ENCODE measurements at places on chromosomes 13 and 19.

DNA sequence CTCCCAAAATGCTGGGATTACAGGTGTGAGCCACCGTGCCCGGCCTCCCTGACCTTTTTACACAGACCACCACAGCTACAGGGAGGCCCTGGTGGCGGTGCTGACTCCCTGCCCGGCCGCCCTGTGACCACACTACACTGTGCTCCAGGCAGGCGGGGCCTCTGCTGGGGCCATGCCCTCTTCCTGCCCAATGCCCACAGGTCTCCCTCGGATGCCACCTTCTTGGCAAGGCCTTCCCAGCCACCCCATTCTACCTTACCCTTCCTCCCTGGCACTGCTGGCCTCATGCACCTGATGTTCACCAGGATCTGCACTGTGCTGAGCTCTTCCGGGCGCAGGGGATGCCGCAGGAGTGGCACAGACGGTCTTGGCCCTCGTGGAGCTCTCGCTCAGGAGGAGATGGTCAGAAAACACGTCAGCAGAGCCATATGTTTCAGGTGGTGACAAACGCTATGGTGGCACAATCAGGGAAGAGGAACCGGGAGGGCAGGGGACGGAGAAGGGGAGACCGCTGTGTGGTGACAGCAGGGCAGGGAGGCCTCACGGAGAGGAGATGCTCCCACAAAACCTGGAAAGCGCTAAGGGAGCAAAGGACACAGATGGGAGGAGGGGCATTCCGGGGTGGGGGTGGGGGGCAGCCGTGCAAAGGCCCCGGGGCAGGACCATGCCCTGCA, 4.1 kb downstream of the PIP5K1C start:
- DNase-seq = no peak

DNA sequence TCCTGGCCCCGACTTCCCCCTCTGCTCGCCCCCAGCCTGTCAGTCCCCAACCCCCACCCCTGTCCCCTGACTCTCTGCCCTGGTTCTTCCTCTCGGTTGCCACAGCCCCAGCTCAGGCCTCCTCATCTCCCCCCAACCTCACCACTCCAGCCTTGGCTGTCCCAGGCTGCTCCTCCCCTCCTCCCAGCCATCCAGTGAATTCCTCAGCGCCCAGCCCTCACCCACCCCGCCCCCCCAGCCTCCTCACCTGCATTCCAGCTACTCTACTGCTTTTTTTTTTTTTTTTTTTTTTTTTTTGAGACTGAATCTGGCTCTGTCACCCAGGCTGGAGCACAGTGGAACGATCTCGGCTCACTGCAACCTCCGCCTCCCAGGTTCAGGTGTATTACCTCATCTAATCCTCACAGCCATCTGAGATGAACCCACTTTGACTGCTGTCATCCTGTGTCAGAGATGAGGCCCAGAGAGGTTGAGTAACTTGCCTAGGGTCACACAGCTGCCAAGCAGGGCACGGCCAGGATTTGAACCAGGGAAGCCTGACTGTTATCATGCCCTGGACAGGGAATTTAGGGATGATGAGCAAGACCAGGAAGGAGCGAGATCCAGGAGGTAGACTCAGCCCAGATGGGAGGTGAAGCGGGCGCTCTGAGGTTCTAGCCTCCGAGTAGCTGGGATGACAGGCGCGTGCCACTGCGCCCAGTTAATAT, 2.6 kb downstream of the SULT2B1 start:
- no peak for DNase-seq

GRCh38 chr19:44908836-44909261, 3.3 kb downstream of the APOE start:
- no peak for DNase-seq

DNA sequence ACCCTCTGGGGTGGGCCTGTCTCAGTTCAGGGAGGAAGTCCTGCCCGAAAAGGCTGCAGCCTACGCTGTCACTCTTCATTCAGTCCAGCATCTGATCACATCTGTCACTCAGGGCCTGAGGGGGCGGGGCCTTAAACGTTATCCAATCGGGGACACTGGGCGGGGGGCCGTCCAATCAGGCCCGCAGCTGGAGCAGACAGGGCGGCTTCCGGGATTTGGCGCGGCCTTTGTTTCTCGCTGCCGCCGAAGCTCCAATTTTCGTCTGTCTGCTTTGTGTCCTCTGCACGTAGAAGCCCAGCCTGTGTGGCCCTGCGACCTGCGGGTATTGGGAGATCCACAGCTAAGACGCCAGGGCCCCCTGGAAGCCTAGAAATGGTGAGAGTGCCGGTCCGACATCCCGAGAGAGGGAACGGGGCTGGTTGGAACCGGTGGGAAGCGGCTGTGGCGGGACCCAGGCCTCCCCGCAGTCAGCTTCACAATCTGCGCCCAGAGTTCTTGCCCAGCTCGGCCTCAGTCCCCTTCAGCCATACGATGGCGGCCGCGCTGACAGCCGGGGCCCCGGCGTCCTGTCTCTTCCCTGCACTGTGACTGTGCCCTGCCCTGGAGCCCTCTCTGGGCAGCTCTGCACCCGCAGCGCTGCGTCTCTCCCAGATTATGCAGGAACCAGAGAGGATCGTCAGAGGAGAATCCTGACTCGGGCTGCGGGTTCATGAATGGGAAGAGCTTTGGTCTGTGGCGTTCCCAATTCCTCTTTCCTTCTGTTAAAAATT, at the start of gene ZNF730:
ZNF730 (plus strand) TSS at position 224 of the 770 bp plus-strand sequence; CDS start at position 373, 149 bp downstream.
- DNase-seq = peak; percentile 14

DNA sequence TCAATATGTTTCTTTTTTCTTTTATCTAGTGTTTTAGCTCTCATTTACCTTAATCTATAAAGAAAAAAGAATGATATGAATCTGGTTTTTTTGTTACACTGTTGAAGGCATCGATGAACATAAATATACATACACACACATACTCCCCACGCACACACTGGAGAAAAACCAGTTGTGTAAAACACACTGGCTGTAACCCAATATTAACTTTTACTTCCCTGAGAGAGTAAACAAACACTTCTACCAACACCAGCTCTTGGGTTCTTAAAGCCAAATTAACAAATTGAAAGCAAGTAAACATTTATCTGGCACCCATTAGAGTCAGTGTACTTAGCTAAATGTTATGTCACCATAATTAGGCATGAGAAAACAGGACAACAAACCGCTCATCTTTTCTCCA, 145.7 kb downstream of the ABCC4 start:
- no peak for DNase-seq

DNA sequence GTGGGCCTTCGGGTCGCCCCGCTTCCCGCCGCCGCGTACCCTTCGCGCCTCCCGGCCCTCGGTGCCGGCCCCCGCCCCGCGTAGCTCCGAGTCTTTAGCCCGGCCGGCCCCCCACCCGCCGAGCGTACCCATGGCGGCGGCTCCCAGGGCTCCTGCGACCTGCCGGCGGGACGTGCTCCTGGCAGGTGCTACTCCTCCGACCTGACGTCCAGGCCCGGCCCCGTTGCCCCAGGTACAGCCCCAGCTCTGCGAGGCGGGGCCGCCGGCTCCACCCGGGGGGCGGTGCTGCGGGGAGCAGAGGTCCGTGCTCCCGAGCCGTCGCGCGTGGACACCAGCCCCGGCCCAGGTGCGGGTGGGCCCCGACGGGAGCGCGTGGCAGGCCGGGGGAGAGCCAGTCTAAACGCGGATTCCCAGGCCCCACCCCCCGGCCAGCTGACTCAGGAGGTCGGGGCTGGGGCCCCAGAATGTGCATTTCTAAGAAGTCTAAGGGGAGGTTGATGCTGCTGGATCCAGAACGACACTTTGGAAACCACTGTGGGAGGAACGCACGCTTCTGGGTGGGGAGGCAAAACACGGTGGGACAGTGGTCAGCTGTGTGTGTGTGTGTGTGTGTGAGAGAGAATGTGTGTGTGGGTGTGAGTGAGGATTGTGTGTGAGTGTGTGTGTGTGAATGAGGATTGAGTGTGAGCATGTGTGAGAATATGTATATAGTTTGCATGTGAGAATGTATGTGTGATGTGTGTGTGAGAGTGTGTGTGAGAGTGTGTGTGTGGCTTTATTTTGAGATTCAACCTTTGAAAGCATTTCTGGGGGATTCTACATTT, at the start of gene SLC15A1:
SLC15A1 (minus strand) TSS at position 206 of the 824 bp plus-strand sequence; CDS start at position 132, 74 bp downstream.
- peak; percentile 47 for DNase-seq

GRCh38 chr13:44601586-44601985, 25.5 kb upstream of the TSC22D1 start:
- DNase-seq = no peak

GRCh38 chr13:73910733-73911132, 223.5 kb downstream of the KLF12 start:
- no peak for DNase-seq

GRCh38 chr19:5991244-5991838, 13.4 kb upstream of the RANBP3 start:
- no peak for DNase-seq

DNA sequence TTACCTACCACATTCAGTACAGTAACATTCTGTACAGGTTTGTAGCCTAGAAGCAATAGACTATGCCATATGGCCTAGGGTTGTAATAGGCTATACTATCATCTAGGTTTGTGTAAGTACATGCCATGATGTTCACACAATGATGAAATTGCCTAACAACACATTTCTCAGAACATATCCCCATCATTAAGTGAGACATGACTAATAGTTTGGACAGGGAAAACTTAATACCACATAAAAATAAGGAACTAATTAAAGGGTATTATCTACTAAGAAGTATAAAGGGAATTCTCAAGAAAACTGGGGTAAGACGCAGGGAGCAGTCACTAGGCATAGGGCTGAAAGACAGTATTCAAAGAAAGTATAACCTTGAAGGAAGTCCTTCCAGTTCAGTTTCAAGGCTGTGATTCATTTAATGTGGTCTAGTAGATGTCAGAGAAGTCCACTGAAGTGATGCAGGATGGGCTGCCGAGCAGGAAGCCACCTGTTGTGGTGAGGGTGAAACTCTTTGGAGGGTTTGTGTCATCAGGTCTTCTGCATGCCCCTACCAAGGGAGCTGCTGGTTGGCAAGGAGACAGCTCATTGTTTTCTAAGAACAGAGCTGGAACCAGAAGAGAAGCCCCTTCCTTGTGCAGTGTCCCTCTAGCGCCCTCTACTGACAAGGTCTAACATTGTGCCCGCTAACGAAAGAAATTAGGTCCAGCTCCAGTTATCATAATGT, 122.9 kb downstream of the OLFM4 start:
- peak; percentile 44 for DNase-seq

DNA sequence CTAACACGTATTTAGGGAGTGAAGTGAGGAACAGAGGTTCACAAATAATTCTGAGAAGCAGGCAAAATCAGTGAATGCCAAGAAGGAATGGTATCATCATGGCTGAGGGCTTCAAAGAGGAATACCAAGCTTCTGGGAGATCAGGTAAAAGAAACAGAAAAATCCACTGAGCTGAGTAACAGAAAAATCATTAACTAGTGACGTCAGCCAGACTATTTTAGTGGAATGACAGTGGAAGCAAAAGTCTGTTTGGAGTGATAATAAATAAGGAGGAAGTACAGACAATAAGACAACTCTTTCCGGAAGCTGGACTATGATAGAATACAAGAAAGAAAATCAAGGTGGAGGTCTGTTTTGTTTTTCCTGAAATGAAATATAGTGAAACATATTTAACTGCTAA, 83.5 kb downstream of the SACS start:
- no peak for DNase-seq

DNA sequence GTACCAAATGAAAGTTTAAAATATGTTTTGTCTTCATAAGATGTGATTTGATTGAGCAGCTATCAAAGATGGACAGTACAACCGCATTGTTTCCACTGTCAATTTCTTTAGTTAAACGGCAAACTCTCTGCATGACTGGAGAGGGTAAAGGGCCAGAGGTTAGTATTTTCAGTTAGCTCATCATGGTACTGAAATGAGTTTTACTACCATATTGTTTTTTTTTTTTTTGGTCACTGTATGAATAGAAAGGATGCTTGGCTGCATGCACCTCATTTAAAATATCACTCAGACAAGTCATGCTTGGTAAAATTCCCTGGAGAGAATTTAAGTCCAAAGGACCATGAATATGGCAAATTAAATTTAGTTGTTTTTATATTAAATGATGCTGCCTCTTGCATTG, 942.1 kb upstream of the SPRY2 start:
- no peak for DNase-seq

DNA sequence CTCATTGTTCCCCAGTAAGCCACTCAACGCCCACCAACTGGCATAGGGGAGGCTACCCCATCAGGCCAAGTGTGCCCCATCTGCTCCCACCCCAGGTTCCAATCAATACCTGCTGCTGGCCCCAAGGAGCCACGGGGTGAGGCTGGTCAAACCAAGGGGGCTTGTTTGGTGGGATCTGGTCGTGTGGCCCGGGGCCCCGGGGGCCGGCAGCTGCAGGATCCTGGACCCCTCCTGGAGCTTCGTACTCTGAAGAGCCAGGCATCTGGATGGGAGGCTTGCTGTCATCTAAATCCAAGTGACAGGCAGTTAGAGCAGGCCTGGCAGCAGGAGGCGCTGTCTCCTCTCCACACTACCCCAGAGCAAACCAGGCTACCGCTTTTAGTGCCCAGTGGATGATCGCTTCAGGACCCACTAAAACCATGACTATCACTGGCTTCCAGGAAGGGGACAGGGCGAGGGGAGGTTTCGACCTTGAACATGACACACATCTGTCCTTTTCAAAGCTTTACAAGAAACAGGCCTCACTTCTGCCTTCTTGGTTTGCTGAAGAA, 14.2 kb downstream of the CHERP start:
- DNase-seq = no peak

DNA sequence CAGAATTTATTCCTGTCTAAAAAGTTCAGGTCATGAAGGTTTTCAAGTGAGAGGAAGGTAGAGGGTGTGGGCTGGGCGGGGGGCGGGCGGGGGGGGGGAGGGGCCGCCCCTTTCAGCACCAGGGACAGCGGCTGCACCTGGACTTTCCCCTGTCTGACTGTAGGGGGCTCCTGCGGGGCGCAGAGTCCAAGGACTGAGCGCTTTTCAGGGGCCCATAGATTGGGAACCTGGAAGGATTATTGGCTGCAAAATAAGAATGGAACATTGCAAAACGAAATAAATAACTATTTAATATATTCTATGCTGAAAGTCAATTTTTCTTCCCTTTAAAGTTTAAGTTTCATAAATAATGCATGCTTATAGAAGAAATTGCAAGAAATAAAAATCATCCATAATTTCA, 8.9 kb upstream of the CYP4F3 start:
- DNase-seq = peak; percentile 26

GRCh38 chr13:50203256-50203941, 188.2 kb downstream of the KCNRG start:
- DNase-seq = no peak

- DNase-seq = no peak
Observed at GRCh38 chr19:51204321-51204720, 20.6 kb upstream of the CD33 start.

Measured in transverse colon (tissue), 4 donors.